Natural killer cell treated with Interleukin-12 subunit alpha and Interleukin-12 subunit beta and Interleukin-15 and Interleukin-18, amount 100 ng/mL, for 72 hours (primary cell): ENCODE measurements at places on chromosomes 4 and X. TPM values are rescaled to one million over a fixed set of nuclear protein-coding genes. Genes with fewer than 3 reads are reported as not detected.

- H3K4me1 ChIP-seq = peaks cover 29% of the 10 kb centered on the region
- no peaks in the 10 kb centered on the region for H3K36me3 ChIP-seq
- H3K27ac ChIP-seq = peak overlapping the region; percentile 72
- no peak for DNase-seq
- peak overlapping the region; percentile 70 for H3K4me3 ChIP-seq
- no peaks in the 10 kb centered on the region for H3K27me3 ChIP-seq
These were observed 45.5 kb downstream of the MAGEA9 start for GRCh38 chrX:149827254-149827653.

GRCh38 chr4:123014038-123014437, 91.6 kb upstream of the NUDT6 start:
- no peaks in the 10 kb centered on the region for H3K4me1 ChIP-seq
- no peaks in the 10 kb centered on the region for H3K36me3 ChIP-seq
- H3K27me3 ChIP-seq = no peaks in the 10 kb centered on the region
- H3K27ac ChIP-seq = no peak overlapping the region

DNA sequence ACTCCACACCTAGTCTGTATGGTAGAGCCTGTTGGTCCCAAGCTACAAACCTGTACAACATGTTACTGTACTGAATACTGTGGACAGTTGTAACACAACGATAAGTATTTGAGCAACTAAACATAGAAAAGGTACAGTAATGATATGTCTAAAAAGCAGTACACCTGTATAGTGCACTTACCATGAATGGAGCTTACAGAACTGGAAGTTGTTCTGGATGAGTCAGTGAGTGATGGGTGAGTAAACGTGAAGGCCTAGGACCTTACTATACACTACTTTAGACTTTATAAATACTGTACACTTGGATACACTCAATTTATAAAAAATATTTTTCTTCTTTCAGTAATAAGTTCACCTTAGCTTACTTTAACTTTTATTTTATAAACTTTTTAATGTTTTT, 104.0 kb downstream of the TMA16 start:
- H3K27me3 ChIP-seq = no peaks in the 10 kb centered on the region
- DNase-seq = no peak
- no peak overlapping the region for H3K27ac ChIP-seq
- no peak overlapping the region for H3K4me3 ChIP-seq
- no peaks in the 10 kb centered on the region for H3K4me1 ChIP-seq

GRCh38 chr4:38281371-38282071, 321.3 kb downstream of the PTTG2 start:
- no peaks in the 10 kb centered on the region for H3K4me1 ChIP-seq
- H3K27ac ChIP-seq = no peak overlapping the region
- DNase-seq = no peak
- H3K27me3 ChIP-seq = no peaks in the 10 kb centered on the region

DNA sequence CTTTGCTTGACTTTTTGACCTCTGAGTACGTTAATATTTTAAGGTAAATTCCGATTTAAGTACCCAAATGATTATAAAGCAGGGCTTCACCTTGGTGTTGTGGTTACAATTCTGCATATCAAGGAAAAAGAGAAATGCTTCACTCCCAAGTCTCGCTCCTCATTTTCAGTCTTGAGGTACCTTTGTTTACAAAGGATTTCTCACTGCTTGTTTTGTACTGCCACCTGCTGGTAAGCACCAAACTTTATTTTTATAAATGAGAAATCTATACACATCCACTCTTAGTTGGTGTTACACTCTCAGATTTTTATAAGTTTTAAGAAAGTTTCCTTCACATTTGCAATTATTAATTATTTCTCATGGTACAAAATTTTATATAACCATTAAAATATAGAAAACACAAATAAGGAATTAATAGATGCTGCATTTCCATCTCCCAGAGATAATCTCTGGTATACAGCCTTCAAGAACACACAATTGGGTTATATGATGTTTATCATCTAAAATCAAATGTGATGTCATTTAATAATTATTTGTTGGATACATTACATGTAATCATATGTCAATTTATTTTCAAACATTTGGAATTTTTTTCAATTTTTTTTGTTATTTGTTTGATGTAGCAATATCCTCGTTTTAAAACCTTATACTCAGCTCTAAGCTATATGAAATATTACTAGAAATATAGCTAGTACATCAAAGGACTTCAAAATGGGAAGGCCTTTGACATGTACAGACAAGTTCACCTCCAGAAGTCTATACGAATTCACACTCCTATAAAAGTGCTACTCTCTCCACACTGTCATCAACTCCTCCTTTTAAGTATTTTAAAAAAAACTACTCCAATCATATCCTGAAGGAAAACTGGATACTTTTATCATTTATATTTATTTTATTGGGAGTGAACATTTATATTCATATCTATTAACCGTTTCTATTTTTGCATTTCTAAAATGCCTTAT, 179.9 kb downstream of the KCNIP4 start:
- no peaks in the 10 kb centered on the region for H3K36me3 ChIP-seq
- H3K27ac ChIP-seq = no peak overlapping the region
- no peak for DNase-seq
- peaks cover 8% of the 10 kb centered on the region for H3K27me3 ChIP-seq

DNA sequence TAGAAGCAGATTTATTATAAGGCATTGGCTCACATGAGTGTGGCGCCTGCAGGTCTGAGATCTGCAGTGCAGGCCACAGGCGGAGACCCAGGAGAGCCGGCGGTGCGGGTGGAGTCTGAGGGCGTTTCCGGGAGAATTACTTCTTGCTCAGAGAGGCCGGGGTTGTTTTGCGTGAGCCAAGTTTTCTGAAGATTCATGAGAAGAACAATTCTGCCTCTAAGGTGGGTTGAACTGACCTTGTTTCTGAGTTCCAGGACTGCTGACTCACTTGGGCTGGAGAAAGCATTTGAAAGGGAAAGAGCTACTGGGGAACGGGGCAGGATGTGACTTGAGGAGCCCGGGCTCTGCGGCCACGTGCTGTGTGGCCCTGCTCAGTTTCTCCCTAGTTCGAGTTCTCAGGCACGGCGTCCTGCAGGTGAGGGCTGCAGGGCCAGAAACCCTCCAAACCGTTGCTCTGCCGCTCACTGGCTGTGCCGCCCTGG, 36.7 kb upstream of the SORCS2 start:
- no peak overlapping the region for H3K27ac ChIP-seq
- no peaks in the 10 kb centered on the region for H3K4me1 ChIP-seq
- H3K27me3 ChIP-seq = peaks cover 34% of the 10 kb centered on the region
- H3K4me3 ChIP-seq = no peak overlapping the region

The SYTL4 gene
- 0.14 TPM for total RNA-seq
